ENCODE measurements at places on chromosomes 12 and 14.

GRCh38 chr14:53951627-53952303 lies 4.9 kb downstream of the BMP4 start:
- no peak for DNase-seq

- DNase-seq = no peak
These were observed 770.9 kb upstream of the FOXG1 start for GRCh38 chr14:27995691-27996090.

GRCh38 chr12:72219937-72220336 lies 52.2 kb upstream of the TRHDE start:
- DNase-seq = no peak

DNA sequence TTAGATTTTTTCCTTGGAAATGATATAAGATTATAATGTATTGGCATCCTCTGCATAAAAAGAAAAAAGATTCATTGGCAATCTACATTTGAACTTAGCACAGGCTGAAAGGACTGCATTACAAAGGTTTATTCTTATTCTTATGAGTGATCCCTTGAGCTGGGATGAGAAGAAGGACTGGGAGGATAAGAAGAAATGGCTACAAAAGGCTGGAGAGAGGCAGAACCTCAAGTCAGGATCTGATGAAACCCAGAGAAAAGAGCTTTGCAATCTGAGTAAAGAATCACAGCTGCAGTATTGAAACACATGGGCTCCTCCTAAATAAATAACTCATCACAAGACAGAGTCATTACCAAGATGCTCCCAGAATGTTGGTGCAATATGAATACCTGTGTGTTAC lies 1635.4 kb upstream of the FLRT2 start:
- DNase-seq = no peak

DNA sequence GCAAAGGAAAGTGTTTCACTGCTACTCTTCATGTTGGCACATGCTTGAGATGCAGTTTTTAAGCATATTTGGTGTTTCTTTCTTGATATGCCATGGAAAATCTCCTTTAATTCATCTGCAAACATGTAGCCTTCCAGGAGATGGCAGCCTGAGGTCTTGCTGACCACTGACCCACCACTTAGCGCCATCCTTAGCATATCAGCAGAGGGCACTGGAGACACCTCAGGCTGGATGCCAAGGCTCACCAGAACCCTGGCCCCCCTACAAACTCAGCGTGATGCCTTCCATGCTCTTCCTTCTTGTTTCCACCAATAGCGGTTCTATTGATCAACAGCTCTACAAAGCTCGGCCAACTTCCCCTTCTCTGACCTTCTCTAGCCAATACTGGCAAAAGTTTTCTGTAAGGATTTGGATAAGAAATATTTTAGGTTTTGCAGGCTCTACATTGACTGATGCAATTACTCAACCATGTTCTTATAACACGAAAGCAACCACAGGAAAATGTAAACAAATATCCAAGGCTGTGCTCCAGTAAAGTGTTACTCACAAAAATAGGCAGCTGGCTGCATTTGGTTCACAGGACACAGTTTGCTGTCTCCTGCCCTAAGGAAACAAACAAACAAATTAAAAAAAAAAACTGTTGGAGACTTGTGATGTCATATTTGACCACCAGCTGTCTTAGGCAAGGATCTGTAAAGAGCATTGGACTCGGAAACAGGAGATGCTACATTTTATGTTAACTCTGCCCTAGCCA lies 209.7 kb downstream of the SLC15A4 start:
- DNase-seq = no peak

GRCh38 chr12:144650-145284 lies 69.2 kb downstream of the SLC6A12 start:
- no peak for DNase-seq

DNA sequence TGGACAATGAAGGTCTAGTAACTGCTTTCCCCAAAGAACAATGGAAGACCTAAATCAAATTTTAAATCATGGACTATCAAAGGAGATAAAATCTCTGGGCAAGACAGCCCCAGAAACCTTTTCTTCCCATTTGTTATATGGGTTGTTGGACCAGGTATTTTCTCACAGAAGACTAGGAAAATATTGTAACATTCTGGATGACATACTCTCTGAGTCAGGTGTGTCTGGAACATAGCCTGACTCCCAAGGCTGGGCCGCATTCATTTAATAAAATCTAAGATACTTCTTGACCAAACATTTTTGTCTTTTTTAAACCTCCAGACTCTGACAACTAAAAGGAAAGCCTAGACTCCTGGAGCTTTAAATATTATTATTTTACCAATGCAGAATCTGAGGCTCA lies 87.9 kb downstream of the ATP23 start:
- DNase-seq = no peak

- DNase-seq = no peak
These were observed 37.3 kb downstream of the BAZ1A start for GRCh38 chr14:34837801-34838322.

DNA sequence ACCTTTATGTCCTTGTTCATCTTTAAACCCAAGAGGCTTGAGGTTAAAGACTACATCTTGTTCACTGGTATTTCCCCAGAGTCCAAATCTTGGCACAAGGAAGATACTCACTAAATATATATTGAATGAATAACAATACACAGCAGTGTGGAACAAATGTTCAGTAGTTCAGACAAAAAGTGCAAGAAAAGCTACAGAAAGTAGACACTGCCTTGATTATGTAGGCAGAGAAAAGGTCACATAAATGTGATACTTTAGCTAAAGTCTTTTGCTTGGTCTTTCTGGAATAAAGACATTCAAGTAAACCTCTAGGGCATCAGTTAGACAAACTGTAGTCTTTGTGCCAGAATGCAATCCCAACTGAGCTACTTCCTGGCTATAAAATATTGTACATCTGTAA lies 157.0 kb downstream of the TMEM117 start:
- DNase-seq = no peak

GRCh38 chr12:95623554-95624170 lies 72.4 kb upstream of the USP44 start:
- peak; percentile 23 for DNase-seq

DNA sequence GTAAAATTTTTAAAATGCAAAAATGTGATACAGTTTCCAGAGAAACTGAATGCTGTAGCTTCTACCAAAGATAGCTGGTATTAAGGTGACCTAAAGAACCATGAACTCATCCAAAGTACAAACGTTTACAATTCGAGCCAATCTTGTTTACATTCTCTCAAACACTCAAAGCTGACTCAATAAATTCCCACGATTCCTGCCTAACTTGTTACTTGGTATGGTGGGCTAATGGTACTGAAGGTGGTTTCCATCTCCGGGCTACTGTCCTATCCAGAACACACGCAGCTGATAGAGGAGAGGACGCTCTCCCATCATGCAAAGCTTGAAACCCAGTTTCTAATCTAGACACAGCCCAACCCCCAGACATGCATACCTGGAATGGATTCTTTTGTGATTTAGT lies 31.5 kb downstream of the RAD9B start:
- DNase-seq = no peak

- no peak for DNase-seq
These were observed 66.8 kb upstream of the SLCO1C1 start for GRCh38 chr12:20628226-20628787.

- no peak for DNase-seq
These were observed 849 bp upstream of the PLD4 start for GRCh38 chr14:104923640-104924420.

DNA sequence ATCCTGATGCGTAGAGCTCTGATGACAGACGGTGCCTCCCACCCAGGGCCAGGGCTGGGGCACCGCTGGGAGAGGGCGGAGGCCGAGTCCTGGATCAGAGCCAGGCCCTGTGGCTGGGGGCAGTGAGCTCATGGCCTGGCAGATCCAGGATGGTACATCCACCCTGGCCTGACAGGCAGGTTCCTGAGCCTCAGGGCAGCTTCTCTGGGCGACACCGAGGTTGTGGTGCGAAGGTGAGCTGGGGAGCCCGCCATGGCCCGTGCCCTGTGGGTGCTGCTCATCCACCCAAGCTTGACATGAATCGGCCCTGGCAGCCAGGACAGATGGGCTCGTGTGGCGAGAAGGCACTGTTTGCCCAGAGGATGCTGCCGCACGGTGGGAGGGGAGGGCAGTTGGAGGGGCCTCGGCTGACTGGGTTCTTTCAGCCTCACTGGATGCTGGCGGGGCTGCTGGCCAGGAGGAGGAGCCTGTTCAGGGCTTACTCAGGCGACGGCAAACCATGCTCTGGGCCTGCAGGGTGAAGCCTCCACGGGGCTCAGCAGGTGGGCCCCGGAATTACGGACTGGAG lies 16.6 kb downstream of the LRTM2 start:
- no peak for DNase-seq

GRCh38 chr12:123398177-123398549 lies 14.2 kb downstream of the KMT5A start:
- DNase-seq = no peak

GRCh38 chr12:108724890-108725151 lies 6.5 kb downstream of the CORO1C start:
- no peak for DNase-seq

GRCh38 chr12:59886131-59886733 lies 290.4 kb downstream of the SLC16A7 start:
- no peak for DNase-seq

DNA sequence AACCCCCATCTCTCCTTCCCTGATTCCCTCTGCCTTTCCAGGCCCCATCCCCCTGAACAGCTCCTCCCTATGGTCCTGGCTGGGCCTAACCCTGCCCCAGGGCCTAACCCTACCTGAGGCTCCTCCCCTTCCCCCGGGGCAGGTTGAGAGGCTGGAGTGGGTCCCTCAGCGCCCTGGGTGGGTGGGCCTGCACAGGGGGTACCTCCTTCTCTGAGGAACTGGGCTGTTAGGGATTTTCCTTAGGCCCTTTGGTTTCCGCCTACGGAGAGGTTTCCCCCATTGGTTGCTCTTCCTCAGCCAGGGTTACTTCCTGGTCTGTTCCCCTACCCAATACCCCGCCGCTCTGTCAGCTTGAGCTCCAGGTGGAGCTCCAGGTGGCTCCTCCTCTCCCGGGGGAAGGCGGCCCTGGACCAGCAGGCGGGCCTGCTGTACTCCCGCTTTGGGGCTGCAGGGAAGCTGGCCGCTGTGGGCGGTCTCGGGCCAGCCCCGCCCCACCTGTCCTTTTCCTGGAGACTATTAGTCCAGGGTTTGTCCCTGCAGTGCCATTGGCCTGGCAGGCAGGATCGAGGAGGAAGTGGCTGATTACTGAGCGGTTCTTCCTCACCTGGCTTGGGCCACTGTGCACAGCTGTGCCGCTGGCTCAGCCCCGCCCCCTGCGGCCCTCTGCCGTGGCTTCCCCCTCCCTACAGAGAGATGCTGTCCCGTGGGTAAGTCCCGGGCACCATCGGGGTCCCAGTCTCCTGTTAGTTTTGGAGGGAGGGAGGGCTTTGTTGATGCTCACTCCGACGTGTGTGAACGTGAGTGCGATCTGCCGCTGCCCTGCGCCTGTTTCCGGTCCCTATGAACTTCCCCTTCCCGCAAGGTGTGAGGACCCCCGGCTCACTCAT lies 2.5 kb downstream of the C12orf57 start:
- peak; percentile 92 for DNase-seq

GRCh38 chr12:38664661-38665269 lies 240.6 kb downstream of the CPNE8 start:
- DNase-seq = no peak

GRCh38 chr14:30191639-30192279 lies 264.1 kb upstream of the PRKD1 start:
- DNase-seq = no peak

DNA sequence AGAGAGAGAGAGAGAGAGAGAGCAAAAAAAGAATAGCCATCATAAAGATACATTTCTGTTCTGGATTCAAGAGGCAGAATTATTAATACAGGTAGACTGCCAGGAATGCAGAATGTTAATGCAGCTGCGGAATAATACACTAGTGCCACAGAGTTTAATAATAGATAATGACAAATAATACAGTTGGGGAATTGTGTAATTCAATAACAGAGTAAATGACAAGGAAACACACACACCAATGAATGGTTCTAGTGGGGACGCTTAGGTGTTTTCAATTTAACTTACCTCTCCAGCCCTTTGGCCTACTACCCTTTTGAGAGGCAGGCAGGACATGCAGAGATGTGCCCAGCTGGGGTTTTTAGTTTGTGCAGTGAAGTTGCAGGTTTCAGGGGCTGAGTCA lies 313.9 kb downstream of the NRXN3 start:
- no peak for DNase-seq

DNA sequence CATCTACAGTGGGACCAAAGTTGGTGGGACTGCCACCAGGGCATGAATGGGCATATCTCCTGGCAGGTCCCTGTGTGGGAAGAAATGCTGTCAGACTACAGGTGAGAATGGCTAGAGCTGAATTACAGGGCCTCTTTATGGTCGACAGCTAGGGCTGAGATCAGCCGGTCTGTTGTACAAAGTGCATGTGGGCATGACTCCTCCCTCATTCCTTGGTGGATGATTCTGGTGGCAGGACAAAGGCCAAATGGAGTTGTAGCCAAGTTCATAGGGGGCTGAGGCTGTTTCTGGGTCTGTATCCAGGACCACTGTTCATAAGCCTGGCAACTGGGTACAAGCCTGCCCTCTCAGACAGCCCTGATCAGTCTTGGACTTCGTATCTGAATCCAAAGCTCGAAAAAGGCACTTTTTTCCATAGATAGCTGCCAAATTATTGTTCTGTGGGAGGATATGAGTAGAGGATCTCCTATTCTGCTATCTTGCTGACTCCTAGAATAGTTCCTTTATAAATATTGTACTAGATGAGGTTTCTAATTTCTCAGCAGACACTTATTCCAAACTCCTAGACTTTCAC lies 460.8 kb downstream of the TMEM117 start:
- DNase-seq = no peak

GRCh38 chr12:89984846-89985245 lies 276.2 kb upstream of the ATP2B1 start:
- DNase-seq = no peak

- no peak for DNase-seq
These were observed 4.9 kb upstream of the PLXNC1 start for GRCh38 chr12:94143438-94143837.

DNA sequence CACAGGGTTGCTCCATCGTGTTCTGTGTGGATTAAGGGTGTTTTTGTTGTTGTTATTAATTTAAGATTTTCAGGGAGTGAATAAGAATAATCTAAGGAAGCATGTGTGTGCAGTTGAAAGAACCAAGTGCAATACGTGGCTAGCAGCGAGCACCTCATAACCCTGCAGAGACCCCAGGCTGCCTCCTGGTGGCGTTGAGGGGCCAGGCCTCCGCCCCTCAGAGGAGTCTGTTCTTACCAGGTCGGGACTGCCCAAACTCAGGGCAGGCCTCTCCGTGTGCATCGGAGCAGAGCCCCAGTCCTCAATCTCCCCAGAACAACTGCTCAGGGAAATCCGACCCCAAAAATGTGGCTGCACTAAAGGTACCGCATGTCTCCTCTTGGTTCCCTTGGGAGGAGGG lies 36.8 kb downstream of the IL31 start:
- no peak for DNase-seq

GRCh38 chr12:42960087-42960527 lies 370.6 kb upstream of the PRICKLE1 start:
- DNase-seq = no peak

- no peak for DNase-seq
These were observed 25.7 kb downstream of the CHGA start for GRCh38 chr14:92948647-92949046.

GRCh38 chr14:72480464-72481243 lies 413.2 kb downstream of the DPF3 start:
- DNase-seq = no peak

GRCh38 chr14:71932229-71932981 lies at the start of gene RGS6:
RGS6 (plus strand) TSS chr14:71932429.
- DNase-seq = peak; percentile 53

GRCh38 chr14:66022526-66022925 lies 463.6 kb upstream of the CCDC196 start:
- DNase-seq = no peak

- no peak for DNase-seq
These were observed 131.2 kb downstream of the SNAPC1 start for GRCh38 chr14:61893371-61893940.

Measured in activated naive CD4-positive, alpha-beta T cell treated with anti-CD3 and anti-CD28 coated beads, Interleukin-2, amount 50 U/mL, for 72 hours (primary cell).